Femur (tissue), 1 donor: ENCODE measurements at places on chromosomes 7 and 10.

DNA sequence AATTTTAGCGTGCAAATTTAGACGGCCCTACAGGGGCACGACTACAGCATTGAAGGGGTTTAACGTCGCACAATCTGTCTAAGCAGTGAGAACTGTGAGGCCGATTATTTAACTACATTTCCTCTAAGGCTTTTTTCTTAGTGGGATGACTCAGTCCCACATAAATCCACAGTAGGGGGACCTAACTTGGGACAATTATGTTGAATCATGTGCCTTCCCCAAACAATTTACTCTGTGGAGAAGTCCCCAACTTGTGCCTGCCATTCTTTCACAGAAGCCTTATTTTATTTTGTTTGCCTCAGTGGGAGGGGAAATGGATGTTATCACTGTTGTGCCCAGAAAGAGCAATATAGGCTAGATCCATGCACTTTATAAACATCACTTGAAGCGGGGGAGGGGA is 80.3 kb upstream of the CDCA7L start:
- DNase-seq = no peak

DNA sequence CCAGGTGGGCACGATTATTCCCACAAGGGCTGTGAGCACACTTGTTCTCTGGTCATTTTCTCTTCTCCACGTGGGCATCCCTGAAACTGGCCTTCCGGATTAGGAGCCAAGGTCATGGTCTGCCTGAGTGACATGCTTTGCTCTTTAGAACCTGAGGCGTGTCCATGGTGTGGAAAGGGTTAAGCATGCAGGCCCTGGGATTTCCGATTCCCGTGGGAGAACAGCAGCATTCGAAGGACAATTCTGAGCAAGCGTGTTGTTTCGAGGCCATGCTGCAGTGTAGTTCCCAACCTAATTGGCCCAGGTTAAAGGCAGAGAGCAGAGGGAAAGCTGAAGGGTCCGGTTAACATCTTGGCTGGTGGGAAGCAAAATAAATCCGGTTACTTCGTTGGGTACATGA is 245.9 kb downstream of the SKAP2 start:
- no peak for DNase-seq

GRCh38 chr7:83101530-83101929 is 61.2 kb downstream of the PCLO start:
- DNase-seq = no peak

- DNase-seq = no peak
These were observed 44.3 kb downstream of the NUDCD3 start for GRCh38 chr7:44445986-44446671.

DNA sequence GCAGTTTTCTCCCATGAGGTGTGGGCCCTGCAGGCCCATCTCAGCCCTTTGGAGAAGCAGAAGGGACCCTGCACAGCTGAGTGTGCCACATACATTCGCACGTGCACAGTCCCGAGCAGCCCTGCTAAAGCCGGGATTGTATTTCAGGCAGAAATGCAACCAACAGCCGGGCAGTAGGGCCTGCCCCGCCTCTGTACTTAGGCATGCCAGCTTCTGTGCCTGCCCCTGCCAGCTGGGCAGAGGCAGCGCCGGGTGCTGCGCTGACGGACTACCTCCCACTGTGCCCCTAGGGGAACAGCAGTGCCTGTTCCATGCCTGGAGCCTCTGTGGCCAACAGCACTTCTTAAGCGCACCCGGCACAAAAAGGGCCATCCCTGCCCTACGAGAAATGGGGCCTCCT is 170.3 kb downstream of the NEURL1 start:
- peak; percentile 77 for DNase-seq

DNA sequence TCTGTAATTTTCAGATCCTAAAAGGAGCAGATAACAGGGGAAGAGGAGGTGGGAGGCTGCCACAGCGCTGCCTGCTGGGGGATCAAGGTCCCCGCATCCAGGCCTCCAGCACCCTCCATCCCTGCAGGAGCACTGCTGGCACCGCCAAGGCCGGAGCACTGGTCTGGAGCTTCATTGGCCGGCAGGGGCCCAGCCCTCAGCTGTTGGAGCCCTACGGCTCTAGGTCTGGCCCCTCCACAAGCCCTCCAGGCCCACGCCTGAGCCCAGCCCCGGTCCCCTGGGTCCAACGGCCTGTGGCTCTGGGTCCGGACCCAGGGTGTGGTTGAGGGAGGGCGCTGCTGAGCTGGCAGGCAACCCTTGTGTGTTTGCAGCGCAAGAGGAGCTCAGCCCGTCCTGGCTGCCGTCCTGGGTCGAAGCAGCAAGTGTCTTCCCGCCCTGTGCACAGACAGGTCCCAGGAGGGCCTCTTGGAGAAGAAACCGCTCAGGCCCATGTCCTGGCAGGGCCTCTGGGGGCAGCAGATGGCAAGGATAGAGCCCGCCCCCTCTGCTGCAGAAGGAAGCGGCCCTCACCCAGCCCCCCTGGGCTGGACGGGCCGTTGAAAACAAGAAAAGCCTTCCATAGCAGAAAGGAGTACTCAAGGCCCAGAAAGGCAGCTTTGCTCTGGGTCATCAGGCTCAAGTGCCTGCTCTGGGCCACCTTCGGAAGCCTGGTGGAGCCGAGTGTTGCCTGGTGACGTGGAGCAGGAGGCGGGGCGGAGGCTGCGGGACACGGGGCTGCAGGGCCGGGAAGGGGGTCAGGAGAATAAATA is 54.3 kb upstream of the TNRC18 start:
- DNase-seq = peak; percentile 67

DNA sequence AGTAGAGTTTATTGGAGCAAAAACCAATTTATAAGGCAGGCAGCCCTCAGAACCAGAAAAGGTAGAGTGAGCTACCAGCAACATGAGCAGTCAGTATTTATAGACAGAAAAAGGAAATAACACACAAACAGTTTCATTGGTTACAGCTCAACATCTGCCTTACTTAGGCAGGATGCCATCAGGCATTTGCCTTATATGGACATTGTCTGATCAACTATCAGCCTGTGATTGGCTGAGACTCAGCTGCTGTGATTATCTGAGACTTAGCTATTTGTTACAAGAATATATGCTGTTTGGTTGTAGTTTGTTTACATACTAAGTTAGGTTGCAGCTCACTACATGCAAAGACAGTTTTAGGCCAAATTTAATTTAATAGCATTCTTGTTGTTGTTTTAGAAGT is 60.4 kb upstream of the CDK1 start:
- DNase-seq = no peak

DNA sequence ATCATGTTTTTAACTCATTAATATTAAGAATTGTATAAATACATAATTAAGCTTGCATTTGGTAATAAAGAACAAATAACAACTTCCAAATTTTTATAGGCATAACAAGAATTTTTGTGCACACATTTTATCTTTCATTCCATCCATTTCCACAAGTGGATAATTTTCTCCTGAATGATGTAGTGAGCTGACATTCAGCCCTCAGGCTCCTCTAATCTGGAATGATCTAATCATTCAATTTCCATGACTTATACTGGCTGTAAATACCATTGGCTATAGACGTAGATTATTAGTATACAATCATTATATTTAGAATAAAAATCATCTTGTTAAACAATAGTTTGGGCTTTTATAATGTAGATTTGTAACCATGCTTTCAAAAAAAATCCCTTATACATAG is 287.2 kb upstream of the GHITM start:
- no peak for DNase-seq

- DNase-seq = no peak
These were observed 155.4 kb downstream of the ADK start for GRCh38 chr10:74306227-74306982.

DNA sequence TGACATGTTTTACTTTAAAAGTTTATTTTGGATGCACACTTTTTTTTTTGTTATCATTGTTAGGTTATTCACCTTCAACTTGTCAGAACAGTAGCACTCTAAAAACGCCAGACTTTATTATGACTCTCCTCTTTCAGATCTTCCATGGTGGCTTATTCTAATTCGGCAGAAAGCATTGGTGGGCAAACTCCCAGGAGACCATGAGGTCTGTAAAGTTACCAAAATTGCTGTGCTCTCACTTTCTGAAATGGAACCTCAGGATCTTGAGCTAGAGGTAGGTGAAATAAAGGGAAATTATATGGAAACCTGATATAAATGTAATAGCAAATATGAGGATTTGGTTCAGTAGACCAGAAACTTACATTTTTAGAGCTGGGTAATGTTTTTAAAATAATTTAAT is 55.6 kb downstream of the INPP5F start:
- no peak for DNase-seq

DNA sequence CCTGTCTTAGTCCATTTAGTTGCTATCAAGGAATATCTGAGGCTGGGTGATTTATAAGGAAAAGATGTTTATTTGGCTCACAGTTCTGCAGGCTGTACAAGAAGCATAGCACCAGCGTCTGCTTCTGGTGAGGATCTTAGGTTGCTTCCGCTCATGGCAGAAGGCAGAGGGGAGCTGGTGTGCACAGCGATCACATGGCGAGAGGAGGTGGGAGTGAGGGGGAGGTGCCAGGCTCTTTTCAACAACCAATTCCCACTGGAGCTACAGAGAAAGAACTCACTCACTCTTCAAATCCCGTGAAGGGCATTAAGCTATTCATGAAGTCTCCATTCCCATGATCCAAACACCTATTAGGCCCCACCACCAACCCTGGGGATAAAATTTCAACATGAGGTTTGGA is 371.6 kb downstream of the SH2D4B start:
- DNase-seq = no peak

DNA sequence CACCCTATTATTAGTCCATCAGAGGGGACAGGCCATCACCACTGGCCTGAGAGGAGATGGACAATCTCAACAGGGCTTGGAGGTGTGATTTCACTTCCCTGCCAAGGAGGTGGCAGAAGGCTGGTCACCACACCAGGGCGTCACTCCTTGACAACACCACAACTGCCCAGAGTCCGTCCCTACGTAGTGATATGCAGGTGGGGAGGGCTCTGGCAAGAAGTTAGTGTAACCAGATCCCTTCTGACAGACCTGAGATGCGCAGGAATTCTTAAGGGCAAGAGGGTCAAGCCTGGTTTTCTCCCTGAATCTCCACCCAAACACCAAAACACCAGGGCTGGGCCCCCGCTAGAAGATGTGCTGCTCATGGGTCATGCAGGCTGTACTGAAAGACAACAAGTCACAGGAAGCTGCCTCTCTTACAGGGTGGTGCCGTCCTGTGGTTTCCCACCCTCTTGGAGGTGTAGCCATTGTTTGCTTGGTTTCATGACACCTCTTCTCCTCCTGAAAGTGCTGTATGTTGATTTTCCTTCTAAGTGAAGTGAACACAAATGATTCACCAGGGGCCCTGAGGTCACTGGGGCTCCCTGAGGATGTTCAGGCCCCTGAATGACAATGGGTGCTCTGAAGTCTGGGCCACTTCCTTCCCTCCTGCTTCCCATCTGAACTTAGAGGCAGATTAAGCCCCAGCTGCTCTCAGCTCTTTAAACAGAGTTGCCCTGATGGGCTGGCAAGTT is 27.1 kb downstream of the ATXN7L1 start:
- no peak for DNase-seq

DNA sequence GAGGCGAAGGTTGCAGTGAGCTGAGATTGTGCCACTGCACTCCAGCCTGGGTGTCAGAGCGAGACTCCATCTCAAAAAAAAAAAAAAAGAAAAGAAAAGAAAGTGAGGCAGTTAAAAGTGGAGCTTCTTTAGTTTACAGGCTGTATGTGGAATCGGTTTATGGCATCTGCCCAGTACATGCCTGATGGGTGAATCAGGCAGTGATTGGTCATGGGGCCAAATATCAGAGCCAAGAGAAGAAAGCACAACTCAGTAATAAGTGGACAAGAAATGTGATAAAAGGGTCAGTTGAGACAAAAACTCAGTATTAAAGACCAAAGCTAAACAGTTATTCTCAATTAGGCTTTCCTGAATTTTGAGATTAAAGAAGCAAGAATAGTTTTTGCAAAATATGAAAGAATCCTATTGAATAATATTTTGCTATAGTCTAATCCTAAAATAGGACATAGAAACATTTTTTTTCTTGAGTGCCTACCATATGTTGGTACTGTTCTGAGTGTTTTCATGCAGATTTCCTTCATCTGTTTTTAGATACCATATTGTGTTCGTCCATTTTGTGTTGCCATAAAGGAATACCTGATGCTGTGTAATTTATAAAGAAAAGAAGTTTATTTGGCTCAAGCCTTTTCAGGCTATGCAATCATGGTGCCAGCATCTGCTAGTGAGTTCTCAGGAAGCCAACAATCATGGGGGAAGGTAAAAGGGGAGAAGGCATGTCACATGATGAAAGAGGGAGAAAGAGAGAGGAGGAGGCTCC is 14.4 kb downstream of the CDC14C start:
- DNase-seq = no peak

- DNase-seq = no peak
These were observed 5.2 kb downstream of the CPED1 start for GRCh38 chr7:120993553-120994191.

- DNase-seq = peak; percentile 23
These were observed 66.2 kb upstream of the ARID5B start for GRCh38 chr10:61835069-61835945.

DNA sequence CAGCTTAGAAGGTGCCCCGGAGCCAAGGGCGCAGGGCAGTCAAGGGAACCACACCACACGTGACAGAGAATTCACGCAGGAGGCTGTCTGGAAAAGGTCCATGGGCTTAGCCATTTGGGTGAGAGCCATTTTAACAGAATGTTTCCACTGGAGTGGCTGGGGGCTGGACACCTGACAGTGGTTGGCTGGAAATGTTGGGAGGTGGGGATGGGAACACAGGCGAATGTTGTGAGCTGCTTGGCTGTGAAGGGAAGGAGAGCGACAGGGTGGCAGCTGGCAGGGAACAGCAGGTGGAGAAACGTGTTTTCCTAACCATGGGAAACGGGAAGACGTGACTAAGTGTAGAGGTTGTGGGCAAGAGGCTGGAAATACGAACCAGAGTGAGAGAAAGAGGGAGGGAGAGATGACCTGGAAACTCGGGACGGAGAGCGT is 100.5 kb upstream of the ZNF32 start:
- DNase-seq = peak; percentile 47

GRCh38 chr10:11337516-11337915 is 273.9 kb downstream of the USP6NL start:
- no peak for DNase-seq

- DNase-seq = no peak
These were observed 41.3 kb upstream of the MTURN start for GRCh38 chr7:30093420-30093952.

DNA sequence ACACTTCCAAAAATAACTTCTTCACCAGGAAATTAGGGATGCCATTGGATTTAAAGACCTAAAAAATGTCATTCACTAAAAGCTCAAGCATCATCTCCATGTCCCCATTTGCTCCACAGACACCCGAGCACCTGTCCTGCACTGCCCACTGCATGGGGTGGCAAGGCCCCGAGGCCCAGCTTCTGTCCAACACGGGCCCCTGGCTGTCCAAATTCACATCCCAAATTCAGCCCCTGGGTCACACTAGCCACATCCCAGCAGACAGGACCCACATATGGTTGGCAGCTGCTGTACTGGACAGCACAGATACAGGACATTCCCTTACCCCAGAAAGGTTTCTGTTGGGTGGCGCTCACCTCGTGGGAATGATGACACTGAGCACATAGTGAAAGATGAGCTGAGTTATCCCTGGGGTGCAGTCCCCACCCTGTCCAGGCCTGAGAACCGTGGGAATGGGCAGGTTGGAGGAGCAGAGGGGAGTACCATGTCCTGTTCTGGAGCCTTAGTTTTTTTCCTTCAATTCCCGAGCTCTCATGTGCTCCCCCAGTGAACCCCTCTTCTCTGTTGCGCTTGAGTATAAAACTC is 55.3 kb downstream of the CSGALNACT2 start:
- DNase-seq = no peak

GRCh38 chr10:88347597-88348304 is 235.4 kb downstream of the RNLS start:
- DNase-seq = no peak
